ENCODE measurements at places on chromosomes 16 and 17.
A peak's percentile ranks its signal among the peaks of the same experiment; 100 is the strongest.

DNA sequence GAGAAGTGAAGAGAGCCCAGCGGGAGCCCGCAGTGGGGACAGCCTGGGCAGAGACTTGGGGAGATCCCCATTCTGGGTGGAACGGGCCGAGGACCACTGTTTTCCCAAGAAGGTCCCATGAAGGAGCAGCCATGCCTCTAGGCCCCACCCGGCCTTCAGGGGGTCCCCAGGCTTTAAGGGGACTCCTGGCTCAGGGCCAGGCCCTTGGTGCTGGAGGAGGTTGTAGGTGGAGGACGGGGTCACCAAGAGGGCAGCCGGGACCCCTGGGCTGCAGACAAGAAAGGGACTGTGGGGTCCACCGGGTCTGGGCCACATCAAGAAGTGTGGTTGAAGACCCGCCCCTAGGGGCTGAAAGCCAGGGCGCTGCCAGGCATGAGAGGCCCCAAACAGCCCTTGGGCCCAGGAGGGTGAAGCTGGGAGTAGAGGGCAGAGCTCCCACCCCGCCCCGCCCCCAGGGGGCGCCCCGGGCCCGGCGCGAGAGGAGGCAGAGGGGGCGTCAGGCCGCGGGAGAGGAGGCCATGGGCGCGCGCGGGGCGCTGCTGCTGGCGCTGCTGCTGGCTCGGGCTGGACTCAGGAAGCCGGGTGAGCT, at the start of gene PRSS21:
PRSS21 (plus strand) TSS at position 487 of the 589 bp plus-strand sequence; CDS start at position 519, 32 bp downstream.
- DNase-seq, result peak; percentile 61

GRCh38 chr16:50771366-50771765, 29.5 kb downstream of the CYLD start:
- DNase-seq, result no peak

DNA sequence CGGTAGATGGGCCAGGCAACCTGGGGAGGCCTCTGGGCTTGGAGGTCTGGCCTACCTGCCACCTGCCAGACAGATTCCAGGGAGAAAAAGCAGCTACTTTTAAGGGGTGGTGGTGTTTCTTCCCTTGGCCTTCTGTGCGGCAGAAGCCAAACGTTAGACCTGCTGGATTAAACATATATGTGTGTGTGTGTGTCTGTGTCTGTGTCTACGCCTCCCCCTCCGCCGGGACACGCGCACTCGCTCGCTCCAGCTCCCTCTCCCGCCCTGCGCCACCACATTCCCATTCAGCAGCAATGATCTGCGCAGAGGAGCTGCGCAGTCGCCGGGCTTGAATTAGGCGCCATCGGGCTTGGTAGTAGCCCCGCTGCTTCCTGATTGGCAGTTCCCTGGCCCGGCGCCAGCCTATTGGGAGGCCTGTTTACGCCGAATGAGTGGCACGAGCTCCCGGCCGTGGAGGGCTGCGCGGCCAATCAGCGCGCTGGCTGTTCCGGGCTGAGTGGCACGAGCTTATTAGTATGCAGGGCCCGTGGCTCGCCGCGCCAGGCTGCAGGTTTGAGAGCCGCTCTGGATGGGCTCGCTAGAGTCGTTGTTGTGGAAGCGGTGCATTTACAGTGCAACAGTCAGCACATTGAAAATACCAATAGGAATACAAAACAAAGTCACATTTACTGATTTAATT, at the start of gene BAHCC1:
BAHCC1 (plus strand) TSS at position 537 of the 679 bp plus-strand sequence. CDS start 4,283 bp downstream, outside the sequence.
- peak; percentile 99 for DNase-seq

DNA sequence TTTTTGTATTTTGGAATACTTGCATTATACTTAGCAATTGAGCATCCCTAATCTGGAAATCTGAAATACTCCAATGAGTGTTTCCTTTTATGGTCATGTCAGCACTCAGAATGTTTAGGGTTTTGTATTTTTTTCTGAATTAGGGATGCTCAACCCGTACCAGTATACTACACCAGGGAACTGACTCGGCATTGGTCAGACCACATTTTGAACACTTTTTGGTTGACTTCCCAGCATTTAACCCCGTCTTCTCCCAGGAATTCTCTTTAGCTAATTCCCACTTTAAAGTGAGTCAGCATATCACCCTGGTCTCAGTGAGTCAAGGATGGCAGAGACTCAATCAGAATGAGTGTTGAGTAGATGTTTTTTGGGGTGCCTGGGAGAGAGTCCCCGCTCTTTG, 177.9 kb downstream of the SPECC1 start:
- DNase-seq, result no peak

All from common myeloid progenitor, CD34-positive (primary cell).